ENCODE measurements at places on chromosomes 2 and 18.

- no peak for DNase-seq
These were observed 39.9 kb downstream of the DSEL start for GRCh38 chr18:67476585-67476984.

DNA sequence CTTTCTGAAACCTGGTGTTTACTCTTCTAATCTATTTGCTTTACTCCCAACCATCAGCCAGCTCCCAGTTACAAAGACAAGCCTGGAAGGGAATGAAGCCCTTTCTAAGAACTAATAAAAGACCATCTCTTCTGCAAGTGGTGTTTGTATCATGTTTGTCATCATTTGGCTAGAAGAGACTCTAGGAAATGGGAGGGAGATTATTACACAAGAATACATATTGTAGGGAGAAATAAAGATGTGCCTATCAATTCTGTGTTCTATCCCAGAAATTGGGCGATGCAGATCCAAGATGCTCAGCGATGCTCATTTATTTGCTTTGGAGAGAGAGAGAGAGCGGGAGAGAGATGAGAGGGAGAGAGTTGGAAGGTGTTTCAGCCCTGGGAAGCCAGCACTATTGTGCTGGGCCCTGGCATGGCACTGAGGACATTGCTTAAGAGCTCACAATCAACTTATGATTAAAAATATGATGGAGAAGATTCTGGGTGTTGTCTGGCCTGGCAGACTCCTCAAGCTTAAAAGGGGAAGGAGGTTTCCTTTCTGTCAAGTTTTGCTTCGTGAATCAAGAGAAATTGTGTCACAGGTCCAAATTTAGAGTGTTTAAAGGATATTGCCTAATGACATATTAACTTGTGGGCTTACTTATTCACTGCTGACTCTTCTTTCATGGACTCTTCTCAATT is 41.8 kb upstream of the AFF3 start:
- no peak for DNase-seq

GRCh38 chr2:17058772-17059402 is 393.3 kb upstream of the CYRIA start:
- DNase-seq = no peak

GRCh38 chr18:52310651-52311050 is 29.3 kb upstream of the DCC start:
- DNase-seq = no peak

DNA sequence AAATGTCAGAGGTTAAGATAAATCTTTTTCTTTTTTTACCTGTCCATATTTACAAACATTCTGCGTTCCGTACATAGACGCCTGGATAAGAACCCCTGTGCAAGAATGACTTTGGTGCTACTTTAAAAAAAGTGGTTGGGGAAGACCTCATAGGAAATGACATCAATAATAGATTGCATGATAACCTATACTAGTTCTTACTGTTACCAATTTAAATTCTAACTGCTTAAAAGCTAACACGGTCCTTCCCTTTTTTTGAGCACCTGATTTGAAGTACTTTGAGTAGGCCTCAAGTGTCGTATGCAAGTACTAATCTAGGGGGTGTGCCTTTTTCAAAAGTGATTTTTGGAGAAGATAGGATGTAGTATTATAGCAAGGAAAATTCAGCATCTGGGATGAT is 2.1 kb downstream of the SLC39A10 start:
- no peak for DNase-seq

- DNase-seq = no peak
These were observed 289.9 kb downstream of the NDUFA10 start for GRCh38 chr2:239735131-239735828.

DNA sequence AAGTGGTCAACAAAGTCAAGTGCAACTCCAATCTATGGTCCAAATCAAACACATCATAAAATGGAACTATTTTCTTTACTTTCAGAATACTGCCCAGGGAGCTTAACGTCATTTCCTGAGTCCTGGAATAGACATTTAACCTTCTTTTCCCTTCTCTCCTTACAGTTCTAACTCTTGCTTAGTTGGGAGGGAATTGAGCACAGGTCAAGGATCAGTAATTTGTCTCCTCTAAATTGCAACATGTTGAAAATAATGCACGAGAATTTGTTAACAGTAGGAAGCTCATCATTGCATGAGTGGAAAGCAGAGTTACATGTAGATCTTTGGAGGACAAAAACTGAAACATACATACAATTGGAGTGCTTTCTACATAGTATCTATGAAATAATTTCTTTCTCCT is 87.7 kb downstream of the MEP1B start:
- DNase-seq = no peak

DNA sequence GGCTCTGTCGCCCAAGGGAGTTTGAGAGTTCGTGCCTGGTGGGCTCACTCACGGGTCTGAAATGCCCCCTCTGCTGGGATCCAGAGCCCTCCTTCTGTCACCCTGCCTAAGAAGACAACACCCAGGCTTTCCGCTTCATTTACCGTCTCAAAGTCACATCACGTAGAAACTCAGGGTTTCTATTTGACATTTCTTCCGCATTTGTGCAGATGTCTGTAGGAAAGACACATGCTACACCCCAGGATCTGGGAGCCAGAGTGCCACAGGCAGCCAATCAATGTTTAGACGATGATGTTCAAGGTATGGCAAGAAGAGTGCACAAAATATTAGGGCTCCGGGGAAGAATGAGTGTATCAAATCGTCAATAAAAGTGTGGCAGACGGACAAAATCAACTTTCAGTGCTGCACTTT is 24.4 kb upstream of the ACKR3 start:
- DNase-seq = no peak

GRCh38 chr2:8267048-8267447 is 414.8 kb upstream of the ID2 start:
- DNase-seq = no peak

GRCh38 chr2:203650860-203651613 is 55.4 kb upstream of the CD28 start:
- peak; percentile 64 for DNase-seq

GRCh38 chr2:150778828-150779227 is 291.4 kb upstream of the RND3 start:
- DNase-seq = no peak
